ENCODE measurements at places on chromosomes 12 and 14.

GRCh38 chr14:105884808-105885281 is 358.5 kb downstream of the TMEM121 start:
- DNase-seq = no peak

GRCh38 chr14:78612666-78613065 is 442.5 kb downstream of the NRXN3 start:
- DNase-seq = peak; percentile 38

GRCh38 chr12:104132351-104132956 is 5.6 kb downstream of the NFYB start:
- no peak for DNase-seq

- no peak for DNase-seq
Observed at GRCh38 chr12:64016521-64016920, 172.0 kb downstream of the SRGAP1 start.

DNA sequence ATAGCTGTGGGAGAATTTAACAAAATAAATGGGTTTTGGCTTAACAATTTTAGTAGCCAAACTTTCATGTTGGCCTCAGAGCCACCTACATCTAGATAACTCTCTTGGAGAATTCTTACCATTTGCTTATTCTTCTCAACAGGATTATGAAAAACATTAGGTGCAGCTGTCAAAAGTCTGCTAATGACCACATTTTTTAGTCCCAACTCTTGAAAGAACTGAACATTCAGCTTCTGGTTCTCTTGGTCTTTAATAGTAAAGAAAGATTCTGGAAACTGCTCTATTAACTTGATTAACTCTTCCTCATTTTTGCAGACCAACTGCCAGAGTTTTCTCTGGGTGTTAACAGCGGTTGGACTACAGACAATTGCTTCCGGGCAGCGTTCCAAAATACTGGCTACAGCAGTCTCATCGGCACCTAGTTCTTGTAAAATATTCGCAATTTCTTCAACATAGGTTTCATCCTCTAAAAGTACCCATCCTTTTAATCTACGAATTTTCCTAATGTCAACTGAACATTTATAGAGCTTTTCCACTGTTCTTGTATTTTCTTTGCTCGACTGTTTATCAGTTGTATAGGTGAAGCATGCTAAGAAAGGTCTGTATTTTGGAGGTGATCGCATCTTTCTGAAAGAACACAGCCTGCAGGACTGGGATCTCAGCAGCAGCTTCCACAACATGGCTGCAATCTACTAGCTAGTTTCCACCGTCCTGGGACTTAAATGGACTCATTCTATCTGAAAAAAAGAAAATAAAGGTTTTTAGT is 8.7 kb downstream of the MTERF2 start:
- peak; percentile 65 for DNase-seq

DNA sequence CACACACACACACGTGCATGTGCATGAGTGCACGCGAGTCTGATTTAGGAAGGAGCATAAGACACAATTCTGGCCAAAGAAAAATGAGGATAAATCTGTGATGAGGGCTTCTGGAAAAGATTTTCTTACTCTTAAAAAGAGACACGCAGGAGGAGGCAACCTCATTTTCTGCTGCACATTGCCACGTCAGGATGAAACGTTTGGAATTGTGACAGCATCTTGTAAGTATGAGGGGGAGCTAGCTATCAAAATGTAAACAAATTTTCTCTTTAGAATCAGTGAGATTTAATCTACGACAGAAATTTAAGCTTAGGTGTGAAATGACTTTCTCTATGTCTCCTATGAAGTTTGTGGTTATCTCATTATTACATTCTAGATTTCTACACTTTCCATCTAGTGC is 31.1 kb upstream of the NUBPL start:
- DNase-seq = no peak

DNA sequence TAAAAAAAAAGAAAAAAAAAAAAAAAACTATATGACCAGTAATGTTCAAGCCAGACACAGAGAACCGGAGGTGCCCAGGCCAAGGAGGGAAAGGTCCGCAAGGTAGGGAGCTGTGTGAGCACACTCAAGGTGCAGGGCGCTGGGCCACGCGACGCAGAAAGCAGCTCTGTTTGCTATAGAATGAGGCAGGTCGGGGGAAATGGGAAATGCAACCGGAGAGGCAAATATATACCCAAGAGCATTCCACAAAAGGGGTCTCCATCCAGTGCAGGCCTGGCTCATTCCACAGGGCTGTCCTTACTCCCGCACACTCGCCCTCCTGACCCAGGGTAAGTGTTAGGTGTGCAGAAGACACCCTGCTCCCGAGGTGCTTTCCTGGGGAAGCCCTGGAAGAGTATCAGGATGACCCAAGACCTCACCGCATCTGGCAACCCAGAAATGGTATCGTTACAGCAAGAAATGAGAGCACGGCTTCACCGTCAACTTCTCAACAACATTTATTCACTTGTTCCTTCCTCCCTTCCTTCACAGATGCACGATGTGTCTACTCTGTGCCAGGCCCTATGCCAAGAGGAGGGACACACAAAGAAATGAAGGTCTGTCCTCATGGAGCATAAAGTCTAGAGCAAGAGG is 86.4 kb downstream of the BCL11B start:
- no peak for DNase-seq

GRCh38 chr12:62103748-62104147 is 156.5 kb upstream of the USP15 start:
- no peak for DNase-seq

- peak; percentile 57 for DNase-seq
Observed at GRCh38 chr14:101400830-101401229, 160.5 kb upstream of the DIO3 start.

DNA sequence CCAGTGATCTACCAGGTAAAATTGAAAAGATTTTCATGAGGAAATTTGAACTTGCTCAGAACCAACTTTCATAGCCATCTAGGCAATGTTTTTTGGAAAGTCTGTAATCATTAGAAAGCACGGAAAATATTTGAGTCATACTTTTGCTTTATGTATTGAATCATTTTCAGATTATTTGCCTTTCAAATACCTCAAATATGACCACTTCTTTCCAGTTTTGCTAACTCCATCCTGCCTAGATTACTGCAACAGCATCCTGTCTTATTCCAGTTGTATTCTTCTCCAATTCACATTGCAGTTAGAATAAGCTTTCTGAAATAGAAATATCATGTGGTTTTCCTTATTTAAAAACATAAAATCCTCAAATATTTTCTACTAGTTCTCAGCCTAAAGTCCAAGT is 239.8 kb upstream of the FAR2 start:
- no peak for DNase-seq

- DNase-seq = no peak
Observed at GRCh38 chr14:70887737-70888499, 19.3 kb upstream of the PCNX1 start.

- DNase-seq = no peak
Observed at GRCh38 chr14:73027984-73028383, 1.1 kb upstream of the ZFYVE1 start.

- no peak for DNase-seq
Observed at GRCh38 chr12:132502882-132503193, 12.9 kb downstream of the FBRSL1 start.

DNA sequence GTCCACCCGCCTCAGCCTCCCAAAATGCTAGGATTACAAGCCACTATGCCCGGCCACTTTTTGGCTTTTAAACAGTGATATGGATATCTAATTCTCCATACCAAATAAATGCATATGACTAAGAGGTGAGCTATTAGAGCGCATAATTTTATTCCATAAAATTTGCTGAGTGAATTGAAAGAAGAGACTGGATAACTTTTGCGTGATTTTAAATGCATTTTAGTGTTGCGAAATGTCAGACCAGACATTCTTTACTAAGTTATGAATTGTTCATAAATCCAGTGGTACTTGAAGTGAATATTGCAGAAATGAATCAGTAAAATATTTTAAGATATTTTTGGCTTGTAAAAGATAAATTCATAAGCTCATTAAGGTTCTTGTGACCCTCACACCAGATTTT is 50.9 kb upstream of the DIP2B start:
- DNase-seq = no peak

DNA sequence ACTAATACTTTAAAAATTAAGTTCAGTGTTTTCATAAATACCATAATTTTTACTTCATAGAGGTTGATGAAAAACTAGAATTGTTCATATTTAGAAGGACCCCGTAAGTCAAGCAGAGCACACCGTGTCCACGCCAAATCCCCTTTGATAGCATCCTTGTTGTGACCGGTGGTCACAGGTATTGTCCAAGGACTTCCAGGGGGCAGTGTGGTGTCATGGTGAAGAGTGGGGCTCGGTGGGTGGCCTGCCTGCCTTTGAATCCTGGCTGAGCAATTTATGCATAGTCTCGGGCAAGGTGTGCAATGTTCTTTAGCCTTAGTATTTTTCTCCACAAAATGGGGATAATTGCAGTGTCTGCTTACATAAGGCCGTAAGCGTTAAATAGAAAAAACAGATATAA is 169.9 kb downstream of the KTN1 start:
- no peak for DNase-seq

All from muscle of leg (tissue), 16 donors.